Stimulated activated CD4-positive, alpha-beta T cell treated with anti-CD3 and anti-CD28 coated beads, Interleukin-15, amount 100 ng/mL, for 1 hour (primary cell): ENCODE measurements at places on chromosomes 2 and 18.

- DNase-seq: no peak
Observed at GRCh38 chr2:222613715-222614331, 42.1 kb downstream of the FARSB start.

DNA sequence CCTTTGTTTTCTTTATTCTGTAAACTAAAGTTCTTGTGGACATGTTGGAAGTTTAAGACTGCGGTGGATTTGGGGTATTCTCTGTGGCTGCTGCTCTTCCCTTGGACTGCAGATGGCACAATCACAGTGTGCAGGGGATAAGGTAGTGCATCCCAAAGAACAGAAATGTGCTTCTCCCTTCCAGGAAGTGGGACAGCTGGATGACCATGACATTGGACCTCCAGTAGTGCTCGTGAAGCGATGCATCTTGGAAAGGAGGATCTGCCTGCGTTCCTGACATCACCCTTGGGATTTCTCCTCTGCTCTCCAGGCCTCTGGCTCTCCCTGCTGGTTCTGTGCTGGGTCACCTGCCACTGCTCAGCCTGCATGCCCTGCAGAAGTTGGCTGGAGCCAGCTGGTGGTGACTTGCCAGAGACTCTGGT, 109.9 kb downstream of the SLC4A3 start:
- no peak for DNase-seq

- DNase-seq: no peak
Observed at GRCh38 chr18:25935356-25935755, 155.1 kb downstream of the SS18 start.

DNA sequence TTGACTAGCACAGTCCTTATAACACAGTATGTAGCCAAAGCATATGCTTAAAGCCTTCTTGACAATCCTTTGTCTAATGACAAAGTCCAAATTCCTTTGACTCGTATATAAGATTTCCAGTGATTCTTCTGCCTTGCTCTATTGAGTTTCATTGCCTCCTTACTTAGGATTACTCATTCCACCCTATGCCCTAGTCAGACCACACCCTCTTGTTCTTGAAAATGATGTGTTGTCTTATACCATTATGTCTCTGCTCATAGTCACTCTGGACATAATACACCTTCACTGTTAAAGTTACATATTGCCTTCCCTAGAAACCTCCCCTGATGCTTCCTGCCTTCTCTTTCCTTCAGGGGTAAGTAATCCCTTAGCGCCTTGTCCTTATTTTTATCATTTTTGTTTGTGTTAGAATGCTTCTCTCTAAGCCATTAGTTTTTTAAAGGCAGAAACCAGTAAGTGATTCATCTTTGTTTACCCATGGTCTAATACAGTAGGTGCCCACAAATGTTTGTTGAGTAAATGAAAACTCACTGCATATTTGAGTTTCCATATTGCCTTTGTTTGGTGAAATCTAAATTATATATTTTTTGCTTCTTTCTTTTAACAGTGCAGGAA, 19.3 kb downstream of the GPD2 start:
- DNase-seq: no peak

DNA sequence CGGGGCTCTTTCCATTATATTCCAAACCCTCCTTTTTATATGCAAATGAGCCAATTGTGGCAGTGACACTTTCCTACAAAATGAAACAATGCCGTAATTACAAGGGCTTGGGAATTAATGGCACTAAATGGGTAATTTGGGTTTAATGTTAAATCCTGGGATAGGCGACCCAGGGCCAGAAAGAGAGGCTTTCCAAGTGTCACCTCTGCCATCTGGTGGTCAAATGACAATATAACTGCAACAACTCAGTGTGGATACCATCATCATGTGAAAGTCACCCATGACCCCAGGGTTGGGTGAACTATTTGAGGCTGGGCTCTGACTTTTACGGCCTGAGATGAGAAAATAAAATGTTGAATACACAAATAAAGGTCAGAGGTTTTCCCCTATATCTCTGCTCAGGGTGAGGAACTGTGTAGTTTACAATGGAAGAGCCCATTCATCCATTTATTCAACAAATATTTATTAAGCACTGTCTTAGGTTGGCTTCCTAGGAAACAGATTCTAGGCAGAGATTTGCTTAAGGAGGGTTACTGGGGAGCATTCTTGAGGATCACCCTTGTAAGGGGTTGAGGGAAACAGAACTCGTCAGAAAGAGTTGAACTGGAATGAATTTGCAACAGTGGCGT, 13.6 kb upstream of the THADA start:
- no peak for DNase-seq

DNA sequence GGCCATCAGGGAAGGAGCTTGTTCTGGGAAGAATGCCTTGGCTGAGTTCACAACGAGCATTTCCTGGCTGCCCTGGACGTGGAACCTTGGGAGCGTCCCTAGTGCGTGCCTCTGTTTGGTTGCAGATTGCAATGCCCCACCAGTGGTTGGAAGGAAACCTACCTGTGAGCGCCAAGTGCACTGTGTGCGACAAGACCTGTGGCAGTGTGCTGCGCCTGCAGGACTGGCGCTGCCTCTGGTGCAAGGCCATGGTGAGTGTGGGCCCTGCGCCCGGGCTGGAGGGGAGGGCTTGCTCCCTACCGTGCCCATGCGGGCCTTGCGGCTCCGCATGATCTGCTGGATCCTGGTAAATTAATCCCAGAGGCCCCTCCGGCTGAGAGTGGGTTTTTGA, 81.9 kb downstream of the DGKD start:
- no peak for DNase-seq

DNA sequence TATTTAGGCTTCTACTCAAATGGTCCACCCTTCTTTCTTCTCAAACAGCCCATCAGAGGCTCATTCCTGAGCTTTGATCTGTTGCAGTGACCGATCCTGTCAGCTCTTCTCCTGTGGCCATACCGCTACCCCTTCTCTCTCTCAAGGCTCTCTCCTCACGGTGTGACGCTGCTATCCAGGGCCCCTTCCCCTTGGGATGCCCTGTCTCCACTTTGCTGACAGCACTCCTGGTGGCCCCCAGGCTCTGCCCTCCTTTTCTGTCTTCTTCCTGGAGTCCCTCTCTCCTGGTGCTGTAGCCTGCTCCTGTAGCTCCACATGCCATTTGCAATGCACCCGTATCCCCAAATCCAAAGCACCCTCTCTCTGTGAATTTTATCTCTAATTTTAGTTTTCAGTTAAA, 45.4 kb upstream of the CTAGE1 start:
- no peak for DNase-seq

- DNase-seq: no peak
Observed at GRCh38 chr2:105777506-105778055, 32.9 kb downstream of the NCK2 start.

DNA sequence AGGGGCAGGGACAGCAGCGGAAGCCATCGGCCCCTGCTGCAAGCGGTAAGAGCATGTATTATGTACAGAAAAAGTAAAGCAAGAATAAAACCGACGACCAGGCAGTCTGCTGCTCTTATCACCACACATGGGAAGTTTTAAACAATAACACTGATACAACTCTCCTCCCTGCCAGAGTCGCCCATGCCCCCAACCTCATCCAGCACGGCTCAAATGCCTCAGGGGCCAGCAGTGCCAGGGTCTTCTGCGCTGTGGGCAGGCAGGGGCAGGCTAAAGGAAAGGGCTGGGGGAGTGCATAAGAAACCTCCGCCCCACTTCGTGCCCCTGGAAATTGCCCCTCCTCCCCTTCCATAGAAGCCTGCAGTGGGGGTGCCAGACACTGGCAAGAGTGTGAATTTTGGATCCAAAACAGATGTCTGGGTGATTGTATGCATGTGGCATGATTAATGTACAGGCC, 10.1 kb downstream of the TEX51 start:
- DNase-seq: no peak
